ENCODE measurements at places on chromosomes 3 and 15. TPM values are rescaled to one million over a fixed set of nuclear protein-coding genes. Genes with fewer than 3 reads are reported as not detected.

Gene GREM1
- total RNA-seq = 3.6 TPM

Gene SLITRK3
- 0.10 TPM for total RNA-seq

- DNase-seq = no peak
These were observed 160.1 kb upstream of the CCDC54 start for GRCh38 chr3:107217172-107217571.

DNA sequence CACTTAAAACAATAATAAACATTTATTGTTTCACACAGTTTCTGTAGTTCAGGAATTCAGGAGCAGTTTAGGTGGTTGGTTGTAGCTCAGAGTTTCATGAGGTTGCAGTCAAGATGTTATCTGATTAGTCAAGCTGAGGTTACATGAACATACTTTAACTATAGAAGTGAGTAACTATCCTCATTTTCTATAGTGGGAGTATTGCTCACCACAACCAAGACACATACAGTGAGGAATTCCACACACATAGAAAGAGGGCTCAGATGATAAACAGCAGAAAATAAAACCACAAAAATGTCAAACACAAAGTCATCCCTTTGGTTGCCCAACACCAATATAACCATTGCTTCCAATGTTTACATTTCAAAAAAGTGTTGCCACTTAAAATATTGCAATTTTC is 13.6 kb downstream of the SCN11A start:
- DNase-seq = no peak

Measured in skin of body (tissue), 3 donors.